Melanocyte of skin (primary cell): ENCODE measurements at places on chromosomes 2 and 18. TPM values are rescaled to one million over a fixed set of nuclear protein-coding genes. Genes with fewer than 3 reads are reported as not detected.

GAL3ST2 gene
- total RNA-seq, result 0.34 and 0.36 TPM in 2 replicates

CTDSP1 gene
- 26.5 and 26.6 TPM in 2 replicates for total RNA-seq

CABLES1 gene
- total RNA-seq, result 137 and 168 TPM in 2 replicates

ARMC9 gene
- total RNA-seq, result 70.3 and 91.2 TPM in 2 replicates

FMNL2 gene
- total RNA-seq, result 7.0 and 7.4 TPM in 2 replicates

CNTNAP5 gene
- total RNA-seq, result not detected in 2 replicates

CFAP221 gene
- total RNA-seq, result not detected in 2 replicates

ADCYAP1 gene
- total RNA-seq, result not detected in 2 replicates

ALK gene
- total RNA-seq, result 1.3 and 3.9 TPM in 2 replicates

WDR54 gene
- total RNA-seq, result 33.0 and 33.4 TPM in 2 replicates

CROCC2 gene
- total RNA-seq, result under 0.01 TPM in 1 of 2 replicates, not detected in the other

PSD4 gene
- total RNA-seq, result 2.2 and 2.8 TPM in 2 replicates

NTSR2 gene
- 0.34 TPM in 1 of 2 replicates, not detected in the other for total RNA-seq

HRH4 gene
- total RNA-seq, result 0.36 TPM in 1 of 2 replicates, not detected in the other

HOXD1 gene
- total RNA-seq, result not detected in 2 replicates

G6PC2 gene
- total RNA-seq, result not detected in 2 replicates

TDRD15 gene
- total RNA-seq, result not detected in 2 replicates

FAM110C gene
- not detected in 2 replicates for total RNA-seq

NLRC4 gene
- total RNA-seq, result not detected in 2 replicates

APLF gene
- 3.0 and 5.4 TPM in 2 replicates for total RNA-seq

MRPL30 gene
- total RNA-seq, result 55.9 and 62.3 TPM in 2 replicates

SIGLEC15 gene
- total RNA-seq, result under 0.01 TPM in 1 of 2 replicates, not detected in the other

ANTXR1 gene
- 59.3 and 86.8 TPM in 2 replicates for total RNA-seq

SERPINB8 gene
- 15.7 and 20.1 TPM in 2 replicates for total RNA-seq

TRABD2A gene
- total RNA-seq, result 1.7 and 2.8 TPM in 2 replicates

DOK6 gene
- under 0.01 TPM in 1 of 2 replicates, not detected in the other for total RNA-seq

PROKR1 gene
- under 0.01 TPM in 1 of 2 replicates, not detected in the other for total RNA-seq

LBX2 gene
- total RNA-seq, result 2.9 and 4.1 TPM in 2 replicates

ANKRD62 gene
- total RNA-seq, result not detected in 2 replicates

NEU2 gene
- not detected in 2 replicates for total RNA-seq

SRD5A2 gene
- total RNA-seq, result under 0.01 TPM in 1 of 2 replicates, not detected in the other

CNDP1 gene
- total RNA-seq, result not detected in 2 replicates

DYNAP gene
- not detected in 2 replicates for total RNA-seq

CD28 gene
- total RNA-seq, result not detected in 2 replicates

TRIB2 gene
- 271 and 290 TPM in 2 replicates for total RNA-seq

ARHGEF33 gene
- 0.15 and 0.33 TPM in 2 replicates for total RNA-seq
